ENCODE measurements at places on chromosomes 13 and 19. TPM values are rescaled to one million over a fixed set of nuclear protein-coding genes. Genes with fewer than 3 reads are reported as not detected.
A peak's percentile ranks its signal among the peaks of the same experiment; 100 is the strongest.

Gene PRR20E
- not detected for polyA plus RNA-seq

Gene ZNF540
- polyA plus RNA-seq: 0.21 TPM

Gene LILRA1
- not detected for polyA plus RNA-seq

- H3K27ac ChIP-seq: no peak overlapping the region
- no peaks in the 10 kb centered on the region for H3K27me3 ChIP-seq
Observed at GRCh38 chr19:12543855-12544254, 7.4 kb downstream of the ZNF564 start.

DNA sequence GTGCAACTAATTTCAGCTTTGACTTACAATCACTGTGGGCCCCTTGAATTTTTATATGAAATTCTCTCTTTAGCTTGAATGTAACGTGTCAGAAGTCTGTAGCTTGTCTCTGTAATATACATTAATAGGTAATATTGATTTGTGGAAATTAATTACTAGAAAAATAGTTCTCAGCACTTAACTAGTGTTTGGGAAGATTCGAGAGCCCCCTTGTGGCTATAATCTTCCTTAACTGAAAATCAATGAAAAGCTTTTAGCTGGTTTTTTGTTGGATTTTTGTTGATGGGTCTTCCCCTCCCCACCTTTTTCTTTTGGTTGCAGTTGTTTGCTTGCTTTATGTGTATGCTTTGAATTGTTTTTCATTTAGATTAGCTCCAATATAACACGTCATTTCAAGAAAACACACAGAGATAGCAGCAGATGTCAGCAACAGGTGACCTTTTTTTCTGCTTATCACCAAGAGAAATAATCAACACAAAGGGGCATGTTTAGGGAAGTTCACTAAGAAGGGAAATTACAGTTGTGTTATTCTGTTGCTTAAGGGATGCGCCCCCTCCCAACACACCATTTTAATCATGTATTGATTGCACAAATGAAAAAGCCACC lies 176.8 kb downstream of the OXGR1 start:
- no peaks in the 10 kb centered on the region for H3K27me3 ChIP-seq
- H3K4me1 ChIP-seq: no peaks in the 10 kb centered on the region

Gene TGFBR3L
- 0.20 TPM for polyA plus RNA-seq

DNA sequence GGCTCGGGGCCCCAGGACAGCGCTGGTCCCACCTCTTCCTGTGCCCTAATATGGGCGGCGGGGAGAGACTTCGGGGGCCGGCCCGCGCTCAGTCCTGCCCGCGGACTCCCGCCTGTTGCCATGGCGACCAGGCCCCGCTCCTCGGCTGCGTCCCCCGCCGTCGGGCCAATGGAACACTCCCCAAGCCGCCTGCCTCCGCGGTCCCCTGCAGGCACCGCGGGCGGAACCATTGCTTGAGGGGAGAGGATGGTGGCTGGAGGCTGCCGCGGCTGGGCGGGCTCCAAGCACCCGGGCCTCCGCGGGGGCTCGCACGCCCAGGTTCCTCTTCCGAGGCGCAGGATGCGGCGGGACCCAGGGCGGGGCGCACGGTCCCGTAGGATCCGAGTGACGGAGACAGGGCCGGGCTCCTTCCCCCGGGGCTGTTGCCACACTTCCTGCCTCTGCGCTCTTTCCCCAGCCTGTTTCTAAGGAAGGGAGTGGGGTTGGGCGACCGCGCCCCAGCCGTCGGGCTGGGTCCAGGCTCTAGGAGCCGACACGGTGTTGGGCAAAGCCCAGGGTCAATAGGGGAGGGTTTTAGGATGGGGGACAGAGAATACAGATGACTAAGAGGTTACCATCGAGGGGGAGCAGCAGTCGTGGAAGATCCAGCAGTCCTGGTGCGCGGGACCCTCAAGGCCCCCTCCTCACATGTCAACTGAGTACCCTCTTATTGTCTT lies 1.2 kb upstream of the JUNB start:
- H3K4me3 ChIP-seq: peak overlapping the region; percentile 87
- H3K27ac ChIP-seq: peak overlapping the region; percentile 31
- H3K27me3 ChIP-seq: no peaks in the 10 kb centered on the region
- H3K4me1 ChIP-seq: peaks cover 65% of the 10 kb centered on the region
- peak; percentile 87 for DNase-seq
